Activated CD4-positive, alpha-beta T cell treated with anti-CD3 and anti-CD28 coated beads, Interleukin-2, amount 50 U/mL, for 4 hours (primary cell): ENCODE measurements at places on chromosomes 12 and 14.

- no peak for DNase-seq
These were observed 500.4 kb downstream of the GALC start for GRCh38 chr14:87492561-87492960.

DNA sequence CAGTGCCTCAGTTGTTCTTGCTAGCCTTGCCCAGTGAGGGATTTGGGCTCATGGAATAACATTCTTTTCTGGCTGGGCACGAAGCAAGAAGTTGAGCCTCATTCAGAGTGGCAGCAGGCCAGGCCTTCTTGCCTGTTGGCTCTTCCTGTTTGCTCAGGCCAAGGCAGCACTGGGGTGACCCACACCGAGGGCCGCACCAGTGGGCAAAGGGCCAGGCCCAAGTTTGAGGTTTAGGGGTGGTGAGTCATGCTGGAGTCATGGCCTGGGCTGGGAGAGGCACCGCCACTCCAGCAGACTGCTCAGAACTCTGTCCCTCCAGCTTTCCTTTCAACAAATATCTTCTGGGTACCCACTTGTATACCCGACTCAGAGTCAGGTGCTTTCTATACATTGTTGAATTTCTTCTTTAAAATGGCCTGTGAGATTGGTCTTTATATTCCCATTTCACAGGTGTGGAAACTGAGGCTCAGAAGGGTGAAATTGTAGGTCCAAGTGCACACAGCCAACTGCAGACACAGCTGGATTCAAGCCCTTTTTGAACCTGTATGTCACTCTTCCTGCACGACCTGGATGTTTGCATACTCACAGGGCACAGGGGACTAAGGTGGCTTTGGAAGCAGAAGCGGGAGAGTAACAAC lies 279.4 kb downstream of the FOXN3 start:
- no peak for DNase-seq

- no peak for DNase-seq
These were observed 1.4 kb upstream of the FOXN4 start for GRCh38 chr12:109310247-109311125.

DNA sequence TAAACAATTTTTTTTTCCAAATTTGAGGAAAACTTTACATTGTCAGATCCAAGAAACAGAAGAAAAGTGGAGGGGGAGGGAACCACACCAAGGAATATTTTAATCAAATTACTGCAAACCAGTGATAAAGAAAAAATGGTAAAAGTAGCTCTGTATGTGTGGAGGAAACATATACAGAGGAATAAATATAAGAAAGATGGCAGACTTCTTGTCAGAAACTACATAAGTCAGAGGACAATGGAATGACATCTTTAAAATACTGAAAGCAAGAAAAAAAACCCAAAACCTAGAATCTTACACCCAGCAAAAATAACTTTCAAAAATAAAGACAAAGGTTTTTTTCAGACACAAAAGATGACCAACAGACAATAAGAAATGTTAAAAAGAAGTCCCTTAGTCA lies 10.2 kb upstream of the LLPH start:
- DNase-seq, result no peak
